ENCODE measurements at places on chromosomes 5 and 9.

DNA sequence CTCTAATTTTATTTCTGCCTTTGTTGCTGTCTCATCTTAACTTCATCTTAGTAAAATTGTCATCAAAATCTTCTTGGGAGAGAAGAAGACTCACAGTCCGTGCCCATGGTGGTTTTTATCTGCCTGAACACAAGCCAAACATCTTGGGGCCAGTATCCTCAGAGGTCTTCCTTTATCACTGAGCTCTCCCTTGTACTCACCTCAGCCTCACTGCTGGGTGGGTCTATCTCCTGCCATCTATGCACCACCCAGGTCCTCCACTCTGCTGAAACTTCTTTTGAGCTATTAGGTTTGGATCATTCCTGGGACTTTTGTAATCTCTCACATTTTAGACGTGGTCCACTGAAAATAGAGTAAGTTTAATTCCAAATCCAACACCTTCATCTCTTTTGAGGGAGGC lies 116.3 kb upstream of the EPB41L4A start:
- DNase-seq, result no peak

DNA sequence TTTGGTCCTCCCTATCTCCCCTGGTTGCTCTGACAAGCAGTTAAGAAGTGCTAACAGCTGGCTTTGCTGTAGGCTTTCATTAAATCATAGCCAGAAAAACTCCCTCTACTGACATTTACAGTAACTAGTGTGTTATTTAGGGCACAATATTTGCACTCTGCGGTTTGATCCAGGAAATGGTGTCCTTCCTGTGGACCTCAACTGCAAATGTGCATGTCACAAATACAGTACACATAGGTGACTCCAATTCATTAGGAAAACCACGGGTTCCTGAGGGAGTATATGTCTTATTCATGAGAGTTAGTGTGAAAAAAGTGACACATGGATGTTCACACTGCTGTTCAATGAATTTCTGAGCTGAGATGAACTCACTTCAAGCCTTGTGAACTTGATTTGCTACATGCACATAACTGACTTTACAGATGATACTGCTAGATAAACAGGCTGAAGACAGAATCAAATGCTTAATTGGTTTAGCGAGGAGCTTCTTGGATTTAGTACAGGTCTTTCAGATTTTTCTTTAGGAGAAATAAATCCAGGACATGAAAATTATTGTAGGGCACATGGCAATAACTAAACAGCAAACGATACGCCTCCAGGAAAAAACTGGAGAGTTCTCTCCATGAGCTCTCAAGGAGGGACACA lies 281.5 kb downstream of the EFNA5 start:
- no peak for DNase-seq

DNA sequence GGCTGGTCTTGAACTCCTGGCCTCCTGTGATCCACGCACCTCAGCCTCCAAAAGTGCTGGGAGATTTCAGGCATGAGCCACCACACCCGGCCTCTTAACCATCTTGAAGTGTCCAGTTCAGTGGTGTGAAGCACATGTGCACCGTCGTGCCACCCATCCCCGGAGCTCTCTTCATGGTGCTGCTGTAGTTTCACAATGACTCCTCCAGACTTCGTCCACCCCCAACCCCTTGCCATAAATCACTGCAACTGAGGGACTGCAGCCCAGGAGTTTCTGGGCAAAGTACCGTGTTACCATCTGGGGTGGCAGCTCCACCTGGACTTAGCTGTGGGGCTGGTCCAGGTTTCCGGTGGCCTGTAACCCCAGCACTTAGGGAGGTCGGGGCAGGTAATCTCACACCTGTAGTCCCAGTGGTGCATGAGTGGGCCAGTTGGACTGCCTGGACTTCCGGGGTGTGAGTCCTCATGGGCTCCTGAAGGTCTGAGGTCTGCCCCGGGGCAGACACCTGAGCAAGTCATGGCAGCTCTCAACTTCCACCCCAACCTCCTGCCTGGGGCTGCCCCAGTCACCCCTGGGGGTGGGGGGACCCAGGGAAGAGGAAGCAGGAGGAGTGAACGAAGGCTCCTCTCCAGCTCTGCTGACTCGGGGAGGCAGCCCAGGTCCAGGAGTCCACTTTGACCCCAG lies 6.6 kb upstream of the N4BP3 start:
- no peak for DNase-seq

GRCh38 chr9:93594041-93594756 lies 17.8 kb downstream of the PHF2 start:
- no peak for DNase-seq

GRCh38 chr9:78863531-78863930 lies 566.6 kb downstream of the PSAT1 start:
- DNase-seq, result no peak

DNA sequence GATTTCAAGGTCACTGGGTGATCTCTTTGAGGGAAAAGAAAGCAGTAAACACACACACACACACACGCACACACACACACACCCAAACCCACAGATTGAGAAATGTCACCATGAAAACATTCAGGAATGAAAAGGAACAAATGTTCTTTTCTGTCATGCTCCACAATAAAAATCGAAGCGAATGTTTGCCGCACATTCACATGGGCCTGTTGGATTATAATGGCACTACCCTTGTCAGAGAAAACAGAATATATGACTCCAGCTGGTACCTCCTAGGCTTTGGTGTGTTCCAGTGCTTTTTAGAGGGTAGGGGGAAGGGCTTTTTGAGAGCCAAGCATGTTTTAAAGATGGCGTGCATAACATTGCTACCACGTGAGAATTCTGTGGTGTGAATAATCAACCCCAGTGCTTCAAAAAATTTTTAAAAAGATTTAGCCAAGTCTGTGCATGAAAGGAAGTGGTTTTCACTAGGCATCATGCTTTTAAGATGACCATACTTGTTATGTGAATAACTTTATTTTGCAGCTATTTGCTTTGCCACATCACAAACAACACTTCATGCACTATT lies 120.8 kb upstream of the ZNF608 start:
- no peak for DNase-seq

GRCh38 chr5:79436821-79437220 lies 77.1 kb downstream of the HOMER1 start:
- DNase-seq, result no peak

- no peak for DNase-seq
These were observed 159.7 kb downstream of the TLE1 start for GRCh38 chr9:81529556-81530193.

DNA sequence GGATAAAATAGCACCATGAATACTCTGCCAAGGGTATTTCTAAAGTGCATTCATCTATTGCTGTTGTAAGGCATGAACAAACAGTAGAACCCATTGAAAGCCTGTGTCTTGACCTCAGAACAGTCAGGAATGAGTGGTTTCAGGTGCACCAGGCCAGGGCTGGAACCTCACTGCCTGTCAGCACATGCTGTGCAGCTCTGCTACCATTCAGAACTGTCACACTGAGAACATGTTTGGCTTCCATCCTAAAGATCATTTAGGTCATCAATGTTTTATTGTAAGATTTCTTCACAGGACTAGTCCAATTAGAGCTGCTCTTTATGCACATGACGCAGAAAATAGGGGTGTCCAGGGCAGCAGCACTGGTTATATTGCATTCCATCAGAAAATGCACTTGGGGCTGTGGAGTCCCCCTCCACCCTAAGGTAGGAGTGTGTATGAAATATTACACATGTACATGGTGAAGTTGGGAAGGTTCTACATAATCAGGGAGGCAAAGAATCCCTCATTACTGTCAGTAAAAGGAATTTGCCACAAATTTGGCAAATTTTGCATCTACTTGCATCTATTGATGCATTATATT lies 408.0 kb downstream of the CTNND2 start:
- DNase-seq, result no peak

DNA sequence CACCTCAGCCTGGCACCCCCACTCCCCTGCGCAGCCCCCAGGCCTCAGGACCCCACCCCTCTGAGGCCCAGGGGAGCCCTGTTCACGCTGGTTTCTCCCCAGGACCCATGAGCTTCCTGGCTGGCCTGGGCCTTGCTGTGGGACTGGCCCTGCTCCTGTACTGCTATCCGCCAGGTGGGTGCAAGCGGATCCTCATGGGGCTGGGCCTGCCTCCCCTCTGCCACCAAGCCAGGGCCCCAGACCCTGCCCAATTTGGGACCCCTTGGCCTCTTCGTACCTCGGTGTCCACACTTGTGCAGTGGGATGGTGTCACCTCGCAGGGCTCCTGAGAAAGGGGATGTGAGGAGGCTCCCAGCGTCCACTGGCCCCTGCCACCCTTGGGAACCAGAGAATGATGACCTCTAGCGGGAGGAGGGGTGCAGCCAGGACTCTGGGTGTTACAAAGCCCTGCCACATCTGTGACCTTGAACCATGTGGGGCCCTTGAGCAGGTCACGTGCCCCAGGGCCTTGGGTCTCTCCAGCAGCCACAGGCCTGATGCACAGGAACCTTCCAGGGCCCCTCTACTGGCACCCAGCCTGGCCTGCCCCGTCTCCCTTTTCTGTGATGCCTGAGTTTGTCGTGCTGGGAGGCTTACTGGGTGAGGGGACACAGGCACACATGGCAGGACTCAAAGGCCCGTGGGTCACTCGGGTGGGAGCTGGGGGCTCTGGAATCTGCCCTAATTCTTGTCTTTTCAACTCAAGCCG lies 16.3 kb downstream of the CARD19 start:
- DNase-seq, result no peak

DNA sequence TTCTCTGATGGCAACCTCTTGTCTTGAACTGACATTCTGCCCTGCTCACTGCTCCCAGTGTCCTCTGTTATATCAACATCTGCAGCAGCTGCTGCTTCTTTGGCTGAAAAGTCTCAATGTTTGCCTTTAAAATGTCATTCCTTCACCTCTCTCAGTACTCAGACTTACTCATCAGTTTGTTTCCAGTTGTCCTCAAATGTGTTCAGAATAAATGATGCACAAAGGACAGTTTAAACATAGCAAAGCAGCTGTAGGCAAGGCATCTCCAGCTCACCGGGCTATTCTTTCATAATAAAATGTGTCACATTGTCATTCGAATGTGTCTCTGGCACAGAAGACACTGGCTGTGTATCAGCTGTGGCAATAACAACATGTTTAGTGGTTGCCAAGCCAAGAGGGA lies 590.9 kb upstream of the ZNF608 start:
- DNase-seq, result no peak

GRCh38 chr5:146698651-146699050 lies 179.9 kb downstream of the PPP2R2B start:
- DNase-seq, result no peak

- peak; percentile 38 for DNase-seq
These were observed 54.5 kb downstream of the STK10 start for GRCh38 chr5:172133359-172134029.

DNA sequence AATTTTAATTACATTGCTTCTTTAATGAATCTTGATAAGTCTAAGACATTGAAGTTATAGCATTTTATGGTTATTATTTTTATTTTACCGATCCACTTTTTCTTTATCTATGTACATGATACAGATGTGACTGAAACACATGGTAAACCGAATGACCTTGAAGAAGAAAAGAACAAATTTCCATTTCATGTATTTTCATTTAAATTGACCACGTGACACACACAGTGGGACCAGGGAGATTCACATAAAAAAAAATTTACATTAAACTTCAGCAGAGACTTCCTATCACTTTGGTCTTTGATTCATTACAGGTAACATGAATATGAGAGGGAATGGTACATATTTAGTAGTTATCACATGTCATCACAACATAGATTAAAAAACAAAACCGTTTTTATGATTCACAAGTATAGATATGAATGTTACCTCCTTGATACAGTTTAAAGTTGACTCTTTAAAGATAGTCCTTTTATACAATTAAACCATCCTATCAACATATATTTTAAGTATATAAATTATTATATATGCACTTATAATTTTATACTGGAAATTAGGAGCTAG lies 133.1 kb downstream of the ZCCHC7 start:
- no peak for DNase-seq

- no peak for DNase-seq
These were observed 66.5 kb downstream of the MARCHF3 start for GRCh38 chr5:126963822-126964375.

Measured in stimulated activated CD4-positive, alpha-beta T cell treated with anti-CD3 and anti-CD28 coated beads, Interleukin-12 subunit alpha, Interleukin-12 subunit beta, amount 100 ng/mL, for 4 hours (primary cell).